ENCODE measurements at places on chromosomes 1 and 21.
A peak's percentile ranks its signal among the peaks of the same experiment; 100 is the strongest.

GRCh38 chr1:36160949-36161485 lies 5.1 kb downstream of the MAP7D1 start:
- DNase-seq, result peak; percentile 50

- no peak for DNase-seq
These were observed 5.4 kb downstream of the CYP4B1 start for GRCh38 chr1:46804027-46804889.

- DNase-seq, result no peak
These were observed 321.7 kb upstream of the USP25 start for GRCh38 chr21:15408089-15408488.

- DNase-seq, result no peak
These were observed 155.9 kb upstream of the RUNX1 start for GRCh38 chr21:35204850-35205541.

GRCh38 chr1:221697923-221698425 lies 43.9 kb downstream of the DUSP10 start:
- no peak for DNase-seq

- no peak for DNase-seq
These were observed 173.0 kb downstream of the GABPA start for GRCh38 chr21:25907573-25908275.

- DNase-seq, result no peak
These were observed 23.3 kb upstream of the SRSF10 start for GRCh38 chr1:24003331-24003972.

GRCh38 chr1:151940541-151940940 lies 31.2 kb upstream of the THEM4 start:
- no peak for DNase-seq

GRCh38 chr1:246110343-246111219 lies 396.5 kb downstream of the SMYD3 start:
- DNase-seq, result no peak

- DNase-seq, result no peak
These were observed 31.1 kb upstream of the BCAR3 start for GRCh38 chr1:93712741-93713140.

Measured in RCC 7860 (cell line).